Stimulated activated CD4-positive, alpha-beta T cell treated with anti-CD3 and anti-CD28 coated beads, Interleukin-4, amount 100 ng/mL, for 48 hours (primary cell): ENCODE measurements at places on chromosomes 6 and 20.

- no peak for DNase-seq
These were observed 2.3 kb downstream of the BMP6 start for GRCh38 chr6:7727946-7728854.

DNA sequence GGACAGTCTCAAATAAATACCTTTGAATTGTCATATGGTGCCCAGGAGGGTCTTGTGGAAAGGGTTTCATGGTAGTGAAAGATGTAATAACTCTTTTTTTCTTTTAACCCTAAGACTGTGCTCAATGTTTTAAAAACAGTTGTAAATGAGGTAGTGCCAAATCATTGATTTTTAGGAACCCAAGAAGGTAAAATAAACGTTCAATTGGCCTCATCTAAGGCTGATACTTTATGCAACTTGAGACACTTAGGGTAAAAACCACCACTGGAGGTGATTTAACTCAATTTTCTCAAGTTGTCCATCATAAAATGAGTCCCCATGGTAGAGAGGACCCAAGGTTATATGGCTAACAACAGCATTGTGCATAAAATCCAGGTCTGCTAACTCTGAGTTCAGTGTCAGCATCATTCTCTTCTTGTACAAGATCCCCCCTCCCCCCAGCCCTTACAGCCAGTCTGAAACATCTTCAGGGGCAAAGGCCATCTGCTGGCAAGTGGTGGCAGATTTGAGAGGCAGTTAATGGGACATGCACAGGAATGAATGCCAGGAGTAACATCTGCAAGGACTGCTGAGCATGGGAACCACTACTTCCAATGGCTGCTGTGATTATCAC is 244.4 kb downstream of the GMPR start:
- no peak for DNase-seq

DNA sequence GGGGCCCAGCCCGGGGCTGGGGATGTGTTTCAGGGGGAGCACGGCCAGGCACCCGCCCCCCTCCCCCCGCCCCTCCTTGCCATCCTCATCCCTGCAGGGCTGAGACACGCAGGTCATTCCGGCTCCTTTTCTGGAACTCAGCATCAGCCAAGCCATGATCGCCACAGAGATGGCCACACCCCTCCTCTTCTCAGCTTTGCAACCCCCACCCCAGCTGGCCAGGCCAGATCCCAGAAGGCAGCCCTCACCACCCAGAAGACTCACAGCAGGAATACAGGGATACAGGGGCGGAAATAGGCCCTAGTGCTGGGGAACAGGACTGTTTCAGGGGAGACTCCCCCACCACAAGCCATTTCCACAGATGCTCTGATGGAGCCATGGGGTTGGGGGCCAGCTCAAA is 33.5 kb downstream of the YTHDF1 start:
- DNase-seq: no peak

DNA sequence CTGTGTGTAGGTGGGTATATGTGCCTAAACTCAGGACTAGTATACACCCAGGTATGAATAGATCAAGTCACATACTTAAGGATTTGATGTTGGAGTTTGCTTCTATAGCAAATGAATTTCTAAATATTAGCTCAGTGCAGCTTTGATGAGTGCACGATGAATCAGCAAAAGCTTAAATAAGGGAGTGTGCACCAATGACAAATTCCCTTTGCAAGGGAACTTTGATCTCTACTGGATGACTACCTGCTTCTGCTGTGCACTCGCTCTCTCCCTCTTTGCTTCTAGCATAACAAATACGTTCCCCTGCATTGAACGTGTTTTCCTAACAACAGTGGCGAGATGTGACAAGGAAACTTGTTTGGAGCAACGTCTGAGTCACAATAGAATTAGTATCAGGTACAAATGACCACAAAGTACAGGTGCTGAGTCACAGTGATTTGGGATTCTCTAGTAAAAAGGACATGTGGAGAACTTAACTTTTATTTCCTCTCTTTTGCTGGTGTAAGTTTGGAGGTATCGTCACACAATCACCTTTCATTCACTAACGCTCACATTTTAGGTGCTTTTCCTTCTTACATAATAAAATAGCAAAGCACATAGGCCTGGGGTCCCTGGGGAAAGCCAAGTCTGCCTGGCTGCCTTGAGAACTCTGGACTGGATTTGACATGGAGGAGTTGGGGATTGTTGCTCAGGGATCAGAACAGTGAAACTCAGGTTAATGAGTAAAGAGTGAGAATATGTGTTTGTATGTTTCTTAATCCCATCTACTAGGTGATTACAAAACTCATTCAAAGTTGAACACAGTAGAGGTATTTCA is 49.7 kb downstream of the KLHL31 start:
- DNase-seq: no peak

DNA sequence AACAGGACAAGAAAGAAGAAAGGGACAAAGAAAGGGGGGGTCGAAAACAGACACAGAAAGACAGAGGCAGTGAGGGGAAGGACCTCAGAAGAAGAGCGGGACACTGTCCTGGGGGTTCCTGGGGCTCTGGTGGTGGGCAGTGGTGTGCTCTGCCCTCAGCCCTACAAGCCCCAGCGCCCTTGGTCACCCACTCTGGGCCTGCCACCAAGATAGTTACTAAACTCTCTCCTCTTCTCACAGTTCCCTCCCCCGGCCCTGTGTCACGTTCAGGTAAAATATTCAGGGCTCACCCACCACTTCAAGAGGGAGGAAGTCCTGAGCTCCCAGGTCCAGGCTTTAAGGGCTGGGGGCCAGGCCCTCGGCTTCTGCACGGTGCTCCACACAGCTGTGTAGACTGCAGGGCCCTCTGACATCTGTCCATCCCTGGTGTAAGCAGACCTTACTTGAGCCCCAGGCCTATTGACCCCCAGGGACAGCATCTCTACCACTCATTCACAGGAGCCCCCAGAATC is 87.4 kb downstream of the MRPL14 start:
- no peak for DNase-seq

GRCh38 chr6:165641672-165642156 is 21.3 kb downstream of the PDE10A start:
- no peak for DNase-seq

DNA sequence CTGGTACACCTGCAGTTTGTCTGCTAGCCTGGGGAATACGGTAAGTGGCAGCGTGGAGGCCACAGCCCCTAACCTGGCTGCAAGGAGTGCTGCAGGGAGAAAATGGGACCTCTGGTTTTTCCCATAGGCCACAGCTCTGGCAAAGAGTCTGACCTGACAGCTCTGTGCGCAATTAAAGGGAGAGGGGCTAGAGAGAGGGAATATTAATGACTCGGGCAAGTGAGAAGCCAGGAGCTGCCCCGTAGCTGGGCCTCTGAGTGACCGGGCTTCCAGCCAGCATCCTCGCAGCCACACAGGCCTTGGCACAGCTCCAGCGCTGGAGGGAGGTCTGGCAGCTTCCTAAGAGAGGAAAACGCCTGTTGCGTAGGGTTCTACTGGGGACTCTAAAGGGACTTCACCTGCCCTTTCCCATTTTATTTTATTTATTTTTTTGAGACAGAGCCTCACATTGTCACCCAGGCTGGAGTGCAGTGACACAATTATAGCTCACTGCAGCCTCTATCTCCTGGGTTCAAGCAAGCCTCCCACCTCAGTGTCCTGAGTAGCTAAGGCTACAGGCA is 18.2 kb upstream of the OCSTAMP start:
- DNase-seq: no peak

DNA sequence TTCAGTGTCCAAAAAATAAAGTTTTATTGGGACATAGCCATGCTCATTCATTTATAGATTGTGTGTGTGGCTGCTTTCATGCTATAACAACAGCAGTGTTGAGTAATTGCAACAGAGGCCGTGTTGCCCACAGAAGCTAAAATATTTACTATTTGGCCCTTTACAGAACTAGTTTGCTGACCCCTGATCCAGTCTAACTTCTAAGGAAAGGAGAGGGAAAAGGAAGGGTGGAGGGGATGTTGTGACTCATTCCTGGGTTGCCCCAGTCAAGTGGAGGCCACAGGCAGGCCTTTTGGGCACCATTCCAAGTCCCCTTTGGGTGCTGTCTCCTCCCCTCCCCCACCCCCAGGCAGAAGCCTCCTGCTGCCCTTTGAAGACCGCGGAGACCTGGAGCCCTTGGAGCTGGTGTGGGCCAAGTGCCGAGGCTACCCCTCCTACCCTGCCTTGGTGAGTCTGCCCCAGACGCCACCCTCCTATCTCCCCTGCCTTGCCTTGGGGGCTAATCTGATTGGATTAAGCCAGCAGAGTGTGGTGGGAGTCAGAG is 28.4 kb downstream of the BRPF3 start:
- no peak for DNase-seq

DNA sequence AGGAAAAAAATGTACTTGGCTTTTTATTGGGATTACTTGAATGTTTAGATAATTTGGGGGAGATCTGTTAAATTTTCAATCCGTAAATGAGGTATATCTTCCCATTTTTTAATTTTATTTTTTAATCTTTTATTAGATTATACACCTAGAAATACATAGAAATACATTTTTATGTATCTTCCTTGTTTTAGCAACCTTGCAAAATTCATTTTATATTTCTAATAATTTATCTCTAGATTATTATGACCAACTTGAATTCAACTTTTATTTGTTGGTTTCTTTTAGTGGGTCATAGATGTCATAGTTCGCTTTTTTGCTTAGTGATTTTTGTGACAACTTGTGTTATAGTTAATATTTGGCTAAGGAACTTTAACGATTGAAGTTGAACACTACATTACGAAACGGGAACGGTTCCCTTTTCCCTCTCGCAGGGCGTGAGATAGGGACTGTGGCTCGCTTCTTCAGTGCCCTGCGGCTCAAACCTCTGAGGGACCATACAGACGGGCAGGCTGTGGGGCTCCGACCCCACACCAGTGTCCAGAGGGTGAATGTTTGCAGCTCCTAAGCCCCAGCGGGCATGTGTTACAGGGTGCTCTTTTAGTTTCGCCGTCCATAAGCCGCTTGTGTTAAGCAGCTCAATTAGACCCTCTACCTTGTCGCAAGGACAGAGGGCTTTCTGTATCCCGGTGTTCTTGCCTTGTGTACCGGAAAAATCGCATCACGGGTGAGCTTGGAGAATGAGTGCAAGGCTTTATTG is 53.8 kb downstream of the PRND start:
- DNase-seq: no peak

DNA sequence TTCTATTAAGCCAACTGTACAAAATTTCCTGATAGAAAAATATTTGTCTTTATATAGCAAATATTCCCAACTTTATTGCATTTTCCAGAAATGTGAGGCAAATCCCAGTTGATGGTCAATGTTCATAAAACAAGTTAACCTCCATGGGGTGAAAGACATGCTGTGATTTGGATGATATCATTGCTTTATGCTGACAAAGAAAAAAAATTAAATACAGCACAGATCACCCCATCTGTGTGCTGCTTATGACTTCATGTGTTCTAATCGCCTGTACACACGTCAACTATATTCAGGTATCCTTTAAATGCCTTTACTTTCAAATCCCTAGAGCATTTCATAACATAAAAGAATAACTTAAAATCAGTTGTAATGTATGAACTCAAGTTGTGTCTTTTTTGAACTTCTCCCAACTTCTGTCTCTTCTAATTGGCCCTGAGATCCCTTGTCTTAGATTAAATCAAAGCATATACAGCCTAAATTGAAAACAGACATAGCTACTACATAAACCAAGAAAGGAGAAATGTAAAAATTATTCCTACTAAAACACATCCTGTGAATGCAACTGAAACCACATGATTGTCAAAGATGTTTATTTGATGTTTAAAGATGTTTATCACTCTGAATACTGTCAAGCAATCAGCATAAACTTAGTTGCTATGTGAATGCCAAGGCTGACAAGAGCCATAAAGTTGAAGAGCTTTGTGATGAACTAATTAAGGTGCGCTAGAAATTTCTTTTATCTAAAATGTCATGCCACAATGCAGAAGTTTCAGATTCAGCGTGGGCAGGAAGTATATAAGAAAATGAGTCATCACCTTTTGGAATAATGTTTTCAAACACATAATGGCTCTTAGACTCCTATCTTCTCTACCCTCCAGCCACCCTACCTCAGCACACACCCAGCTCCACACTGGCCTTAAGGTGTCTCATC is 68.7 kb downstream of the FILIP1 start:
- DNase-seq: no peak

- no peak for DNase-seq
These were observed 5.1 kb upstream of the TXLNB start for GRCh38 chr6:139296927-139297326.

DNA sequence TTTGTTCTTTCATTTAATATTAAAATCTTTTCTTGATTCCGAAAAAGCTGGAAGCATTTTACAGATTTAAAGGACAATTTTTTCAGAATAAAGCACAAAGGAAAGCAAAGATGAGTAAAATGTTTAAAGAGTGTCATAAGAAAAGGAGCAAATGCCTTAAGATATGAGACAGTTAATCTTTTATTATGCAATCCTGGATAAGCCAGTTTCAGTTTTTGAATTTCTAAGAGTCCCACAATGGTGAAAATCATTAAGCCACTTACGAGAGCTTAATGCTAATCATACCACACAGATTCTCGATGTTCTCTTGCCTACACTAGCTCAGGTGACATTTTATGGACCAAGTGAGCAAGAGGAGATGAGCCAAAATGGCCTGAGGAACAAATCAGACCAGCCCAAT is 103.7 kb upstream of the RNF217 start:
- DNase-seq: no peak

GRCh38 chr6:79152269-79152737 is 74.2 kb upstream of the PHIP start:
- DNase-seq: no peak

DNA sequence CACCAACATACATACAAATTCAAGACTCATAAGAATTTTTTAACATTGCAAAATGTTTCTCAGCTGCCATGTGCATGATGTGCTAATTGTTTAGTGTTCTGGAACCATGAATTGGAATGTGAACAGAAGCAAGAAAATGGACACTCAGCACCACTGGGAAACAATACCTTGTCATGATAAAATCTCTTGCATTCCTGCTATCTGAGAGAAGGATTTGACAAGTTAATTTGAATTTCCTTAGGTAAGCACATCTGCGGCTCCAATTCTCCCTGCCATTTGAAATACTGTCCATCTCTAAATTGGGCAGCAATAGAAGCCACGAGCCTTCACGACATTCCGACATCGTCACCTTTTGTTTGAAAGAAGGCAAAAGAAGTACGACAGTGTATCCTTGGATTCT is 1104.6 kb upstream of the MAP3K7 start:
- no peak for DNase-seq

DNA sequence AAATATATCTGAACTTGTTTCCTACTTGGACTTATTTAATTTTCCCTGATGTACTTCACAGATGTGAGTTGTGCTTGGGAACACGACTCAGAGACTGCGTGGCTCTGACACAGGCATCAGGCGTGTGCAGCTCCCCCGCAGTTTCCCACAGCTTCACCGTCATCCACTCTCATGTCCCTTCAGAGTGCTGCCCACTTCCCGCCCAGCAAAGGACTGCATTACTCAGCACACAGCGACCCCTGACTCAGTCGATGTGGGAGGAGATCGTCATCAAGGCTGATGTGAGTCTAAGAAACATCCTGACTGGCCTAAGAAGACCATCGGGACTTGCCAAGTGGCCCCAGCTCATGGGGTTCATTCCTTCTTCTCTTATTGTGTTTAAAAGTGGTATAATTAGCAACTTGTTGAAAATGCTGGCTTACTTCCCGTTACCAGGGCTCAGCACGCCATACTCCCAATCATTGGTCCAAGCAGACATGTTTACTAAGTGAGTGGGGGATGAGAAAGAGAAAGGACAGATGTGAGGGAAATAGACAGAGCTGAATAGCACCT is 539.4 kb upstream of the JARID2 start:
- DNase-seq: peak; percentile 74
